ENCODE measurements at places on chromosomes 11 and 22.

DNA sequence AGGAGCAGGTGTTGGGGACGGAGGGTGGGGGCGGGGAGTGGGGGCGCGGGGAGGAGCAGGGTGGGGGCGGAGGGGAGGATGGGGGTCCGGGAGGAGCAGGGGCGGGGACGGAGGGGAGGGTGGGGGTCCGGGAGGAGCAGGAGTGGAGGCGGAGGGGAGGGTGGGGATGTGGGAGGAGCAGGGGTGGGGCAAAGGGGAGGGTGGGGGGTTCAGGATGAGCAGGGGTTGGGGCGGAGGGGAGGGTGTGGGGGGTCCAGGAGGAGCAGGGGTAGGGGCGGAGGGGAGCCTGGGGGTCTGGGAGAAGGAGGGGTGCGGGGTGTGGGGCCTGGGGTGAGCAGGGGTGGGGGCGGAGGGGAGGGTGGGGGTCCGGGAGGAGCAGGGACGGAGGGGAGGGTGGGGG is 17.1 kb downstream of the CRELD2 start:
- DNase-seq = no peak

- DNase-seq = no peak
Measured at GRCh38 chr11:975827-976226, 50.2 kb downstream of the AP2A2 start.

DNA sequence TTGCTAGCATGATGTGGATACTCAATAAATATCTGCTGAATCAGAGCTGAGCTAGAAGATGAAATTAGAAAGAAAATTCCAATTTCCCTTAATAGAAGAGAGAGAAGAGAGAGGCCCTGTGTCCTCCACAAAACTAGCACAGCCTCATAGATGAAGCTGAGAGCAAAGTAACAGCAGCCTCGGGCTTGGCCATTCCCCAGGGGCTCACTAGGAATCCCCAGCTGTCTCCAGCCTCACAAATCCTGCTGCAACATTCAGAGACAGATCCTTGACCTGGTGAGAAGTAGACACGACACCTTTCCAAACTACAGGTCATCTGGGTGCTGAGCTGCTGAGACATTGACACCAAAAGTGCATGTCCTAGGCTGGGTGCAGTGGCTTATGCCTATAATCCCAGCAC is 26.1 kb upstream of the IRAG1 start:
- DNase-seq = no peak

- DNase-seq = no peak
Measured at GRCh38 chr11:35852056-35852455, 91.8 kb upstream of the LDLRAD3 start.

DNA sequence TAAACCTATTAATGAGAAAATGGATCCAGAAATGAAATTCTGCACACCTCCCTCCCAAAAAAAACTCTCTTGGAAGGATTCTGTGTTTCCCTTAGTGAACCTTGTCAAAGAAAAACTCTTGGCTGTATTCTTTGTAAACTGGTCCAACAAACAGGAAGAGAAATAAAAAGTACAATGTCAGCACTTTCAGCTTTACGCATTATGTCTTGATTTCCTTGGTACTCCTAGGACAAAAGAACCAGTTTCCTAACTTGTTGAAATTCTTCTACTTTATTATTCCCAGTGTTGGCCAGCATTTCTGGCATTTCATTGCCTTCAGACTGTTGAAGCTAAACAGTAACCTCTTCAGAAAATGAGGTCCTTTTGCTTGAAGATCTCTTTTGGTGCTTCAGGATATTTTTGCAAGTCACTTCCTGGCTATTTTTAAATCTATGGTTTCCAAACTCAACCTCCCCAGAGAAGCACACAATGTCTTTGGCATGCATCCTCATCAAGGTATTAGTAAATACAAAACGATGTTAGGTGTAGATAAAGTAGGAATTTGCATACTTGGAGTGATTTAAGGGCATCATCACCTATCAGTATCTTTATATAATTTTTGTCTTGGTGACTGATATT is 342.7 kb downstream of the AASDHPPT start:
- no peak for DNase-seq

DNA sequence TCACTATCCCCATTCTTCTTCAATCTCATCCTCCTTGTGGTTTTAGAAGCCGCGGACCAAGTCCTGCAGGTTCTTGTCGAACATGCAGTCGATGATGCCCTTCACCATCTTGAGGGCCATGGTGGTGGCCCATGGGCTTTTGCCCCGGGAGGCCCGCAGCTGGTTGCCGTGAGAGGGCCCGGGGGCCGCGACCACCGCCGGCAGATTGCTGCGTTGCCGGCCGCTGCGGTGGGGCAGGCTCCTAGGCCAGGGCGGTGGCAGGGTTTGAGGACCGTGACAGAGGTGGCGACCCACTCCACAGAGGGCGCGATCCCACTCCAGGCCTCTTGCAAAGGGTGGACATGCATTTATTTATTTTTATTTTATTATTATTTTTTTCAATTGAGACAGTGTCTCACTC is 67.0 kb downstream of the APOL5 start:
- DNase-seq = no peak

DNA sequence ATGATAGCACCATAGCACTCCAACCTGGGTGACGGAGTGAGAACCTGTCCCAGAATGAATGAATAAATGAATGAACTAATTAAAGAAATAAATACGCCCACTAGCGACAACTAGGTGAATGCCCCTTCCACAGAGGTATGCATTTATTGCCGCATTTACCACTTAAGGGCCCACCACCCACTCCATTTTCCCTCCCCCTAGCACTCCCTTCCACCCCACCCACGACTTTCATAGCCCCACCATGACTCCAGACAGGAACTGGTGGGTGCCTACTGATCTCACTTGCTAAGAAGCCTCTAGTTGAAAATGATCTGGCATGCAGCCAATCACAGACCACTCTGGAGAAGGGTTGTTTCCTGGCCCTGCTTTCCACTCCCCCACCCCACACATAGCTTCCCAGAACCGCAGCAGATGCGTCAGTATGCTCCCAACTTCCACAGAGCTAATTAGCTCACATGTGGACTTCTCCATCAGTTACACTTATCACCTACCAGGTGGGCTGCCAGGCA is 167.6 kb downstream of the WT1 start:
- DNase-seq = no peak

- no peak for DNase-seq
Measured at GRCh38 chr11:110928391-110928790, 216.2 kb upstream of the ARHGAP20 start.

DNA sequence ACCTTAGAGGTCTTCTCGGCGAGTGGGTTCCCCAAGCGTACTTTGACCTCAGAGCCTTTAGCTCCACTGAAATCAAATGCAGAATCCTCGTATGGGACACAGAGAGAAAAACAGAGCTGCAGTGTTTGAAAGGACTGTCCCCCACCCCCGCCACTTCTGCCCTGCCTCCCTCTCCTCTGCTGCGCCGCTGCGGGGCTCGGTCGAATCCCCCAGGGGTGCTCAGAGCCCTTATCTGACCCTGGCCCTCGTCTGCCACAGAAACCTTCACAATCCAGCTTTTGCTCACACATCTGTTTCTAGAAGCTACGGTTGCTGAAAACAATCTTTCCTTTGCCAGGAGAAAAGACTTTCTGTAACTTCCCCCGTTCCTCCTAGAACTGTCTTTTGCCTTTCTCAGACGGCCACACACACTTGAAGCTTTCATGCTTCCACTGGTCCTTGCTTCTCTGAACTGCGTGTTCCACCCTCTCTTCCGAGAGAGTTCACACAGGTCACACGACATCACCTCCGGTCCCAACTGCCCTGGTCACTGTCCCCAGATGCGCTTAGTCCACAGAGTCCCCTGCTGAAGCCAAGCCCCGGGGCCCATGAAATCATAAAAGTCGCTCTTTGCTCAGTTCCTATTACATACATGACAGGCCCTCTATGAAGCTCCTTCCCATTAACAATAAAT is 3.7 kb downstream of the SMIM35 start:
- no peak for DNase-seq

GRCh38 chr11:122681070-122681469 is 25.5 kb downstream of the UBASH3B start:
- no peak for DNase-seq

GRCh38 chr11:58924230-58924629 is 15.1 kb upstream of the GLYATL1 start:
- DNase-seq = no peak

DNA sequence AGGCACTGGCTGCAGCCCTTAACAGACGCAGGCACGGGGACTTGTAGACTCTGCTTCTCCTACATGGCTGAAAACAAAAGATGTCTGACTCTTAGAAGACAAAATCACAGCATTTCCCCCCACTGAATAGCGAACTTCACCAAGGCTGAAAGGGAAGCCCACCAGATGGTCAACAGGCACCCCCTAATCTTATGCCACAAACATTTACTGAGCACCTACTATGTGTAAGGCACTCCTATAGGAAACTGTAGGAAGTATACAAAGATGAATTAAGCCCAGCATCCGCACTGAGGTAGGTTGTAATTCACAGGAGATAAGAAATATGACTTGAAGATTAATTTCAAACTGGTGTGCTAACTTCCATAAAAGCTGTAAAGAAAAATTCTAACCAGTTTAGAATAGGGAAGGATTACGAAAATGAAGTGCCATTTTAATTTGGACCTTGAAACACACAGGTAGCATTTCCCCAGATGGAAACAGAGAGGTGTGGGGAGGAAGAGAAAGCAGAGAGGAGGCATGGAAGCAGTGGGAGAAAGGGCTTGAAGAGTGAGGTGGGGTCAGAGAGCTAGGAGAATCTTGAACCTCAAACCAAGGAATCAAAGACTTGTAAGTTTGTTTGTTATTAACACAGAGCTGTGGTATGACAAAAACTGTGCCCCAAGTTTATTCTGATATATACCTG is 38.1 kb downstream of the NUMA1 start:
- DNase-seq = no peak

DNA sequence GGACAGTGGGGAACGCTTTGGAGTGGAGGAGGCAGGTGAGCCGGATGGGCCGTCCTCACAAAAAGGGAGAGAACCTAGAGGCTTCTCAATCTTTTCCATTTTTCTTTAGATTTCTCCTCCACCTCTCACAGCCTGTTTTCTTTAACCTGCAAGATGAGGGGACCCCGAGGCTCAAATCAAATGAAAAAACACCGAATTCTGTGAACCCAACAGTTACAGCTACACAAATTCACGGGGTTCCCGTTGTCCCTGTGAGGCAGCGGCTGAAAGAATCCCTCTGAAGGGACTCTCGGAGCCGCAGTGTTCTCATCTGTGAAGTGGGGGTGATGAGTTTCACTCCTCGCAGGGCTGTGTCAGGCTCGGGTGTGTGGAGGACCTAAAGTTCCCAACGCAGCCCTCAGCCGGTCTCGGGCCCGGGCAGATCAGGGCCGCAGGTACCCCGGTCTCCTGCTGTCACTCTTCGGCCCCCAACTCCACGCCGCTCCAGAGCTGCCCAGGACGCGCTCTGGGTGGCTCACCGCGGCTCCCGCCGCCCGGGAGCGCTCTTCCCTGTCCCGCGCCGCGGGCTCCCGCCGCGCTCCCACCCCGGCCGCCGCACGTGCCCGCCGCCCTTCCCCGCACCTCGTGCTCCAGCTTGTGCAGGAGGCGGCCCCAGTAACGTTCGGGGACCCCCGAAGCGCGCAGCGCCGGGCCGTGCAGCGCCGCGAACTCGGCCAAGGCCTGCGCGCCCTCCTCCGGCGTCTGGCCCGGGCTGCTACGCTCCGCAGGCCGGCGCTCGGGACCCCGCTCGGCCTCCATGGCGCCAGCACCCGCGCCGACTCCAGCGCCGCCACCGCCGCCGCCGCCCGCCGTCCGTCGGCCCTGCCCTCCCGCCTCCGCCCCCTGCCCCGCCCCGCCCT is at the start of gene TTLL12:
TTLL12 (minus strand) TSS at position 863 of the 899 bp plus-strand sequence; CDS start at position 798, 65 bp downstream.
- peak; percentile 50 for DNase-seq

GRCh38 chr11:134069426-134070341 is 812 bp downstream of the JAM3 start:
- DNase-seq = no peak

GRCh38 chr11:69509846-69510390 is 28.5 kb downstream of the LINC01488 start:
- DNase-seq = no peak

DNA sequence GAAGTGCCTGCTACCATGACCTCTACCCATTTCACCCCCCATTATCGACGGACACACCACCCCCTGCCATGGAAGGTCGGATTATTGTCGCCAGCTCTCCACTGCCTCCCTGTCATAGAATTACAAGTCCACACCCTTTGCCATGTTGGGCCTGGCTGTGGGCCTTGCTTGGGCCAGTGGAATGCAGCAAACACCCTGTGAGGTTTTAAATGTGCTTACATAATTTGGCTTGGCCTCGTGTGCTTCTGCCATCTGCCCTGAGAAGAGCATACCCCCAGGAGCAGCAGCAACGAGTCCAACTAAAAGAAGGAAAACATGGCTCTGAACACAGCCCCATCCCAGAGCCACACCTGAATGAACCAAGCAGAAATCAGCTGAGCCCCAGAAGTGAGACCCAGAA is 94.1 kb upstream of the PRDM11 start:
- no peak for DNase-seq

- DNase-seq = no peak
Measured at GRCh38 chr11:4523666-4524065, 21.3 kb upstream of the OR52M1 start.

DNA sequence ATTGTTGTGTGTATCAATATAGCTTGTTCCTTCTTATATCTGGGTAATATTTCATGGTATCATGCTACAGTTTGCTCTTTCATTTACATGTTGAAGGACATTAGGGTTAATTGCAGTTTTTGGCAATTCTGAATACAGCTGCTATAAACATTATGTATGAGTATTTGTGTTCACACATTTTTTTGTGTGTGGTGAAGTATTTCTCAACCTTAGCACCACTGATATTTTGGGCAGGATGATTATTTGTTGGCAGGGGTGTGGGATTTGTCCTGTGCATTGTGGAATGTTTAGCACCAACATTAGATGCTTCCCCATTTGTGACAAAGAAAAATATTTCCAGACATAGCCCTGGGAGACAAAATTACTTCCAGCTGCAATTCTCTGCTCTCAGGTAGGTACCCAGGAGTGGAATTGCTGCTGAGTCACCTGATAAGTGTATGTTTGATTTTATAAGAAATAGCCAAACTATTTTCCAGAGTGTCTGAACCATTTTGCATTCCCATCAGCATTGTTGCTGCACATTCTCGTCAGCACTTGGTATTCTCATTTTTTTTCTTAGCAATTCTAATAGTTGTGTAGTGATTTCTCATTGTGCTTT is 128.2 kb downstream of the SNX19 start:
- DNase-seq = no peak

DNA sequence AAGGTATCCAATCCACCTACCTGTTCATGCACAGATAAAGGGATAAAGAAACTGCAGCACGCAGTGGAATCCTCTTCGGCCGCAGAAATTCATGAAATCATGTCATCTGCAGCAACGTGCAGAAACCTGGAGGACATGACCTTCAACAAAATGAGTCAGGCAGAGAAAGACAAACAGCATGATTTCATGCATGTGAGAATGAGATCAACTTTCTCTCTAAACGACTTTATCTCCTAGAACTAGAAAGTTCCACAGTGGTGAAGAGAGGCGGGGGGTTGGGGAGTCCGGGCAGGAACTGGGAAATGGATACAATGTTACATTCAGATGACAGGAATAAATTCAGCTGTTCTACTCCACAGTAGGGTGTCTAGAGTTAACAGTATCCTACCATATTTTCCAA is 9.9 kb downstream of the RGL4 start:
- no peak for DNase-seq
